Pancreas (tissue), 10 donors: ENCODE measurements at places on chromosomes 5 and 9. TPM values are rescaled to one million over a fixed set of nuclear protein-coding genes. Genes with fewer than 3 reads are reported as not detected.

The SELENOP gene
- total RNA-seq = 51.5 TPM

The CCNO gene
- total RNA-seq = 7.6 TPM

GRCh38 chr9:126514037-126514821, 99.5 kb upstream of the LMX1B start:
- no peak overlapping the region for H3K27ac ChIP-seq
- DNase-seq = peak; percentile 80
- H3K36me3 ChIP-seq = no peaks in the 10 kb centered on the region
- peak overlapping the region; percentile 10 for H3K4me3 ChIP-seq
- H3K4me1 ChIP-seq = no peaks in the 10 kb centered on the region

- DNase-seq = no peak
- H3K4me1 ChIP-seq = peaks cover 9% of the 10 kb centered on the region
- no peaks in the 10 kb centered on the region for H3K27me3 ChIP-seq
- H3K27ac ChIP-seq = no peak overlapping the region
Measured at GRCh38 chr9:108444400-108445358, 411.1 kb downstream of the ACTL7B start.

The OMD gene
- 1.7 TPM for total RNA-seq
